ENCODE measurements at places on chromosomes 13 and 19. TPM values are rescaled to one million over a fixed set of nuclear protein-coding genes. Genes with fewer than 3 reads are reported as not detected.

Gene GPR180
- 21.5 TPM for total RNA-seq

Gene OR7C1
- not detected for total RNA-seq

Gene GRAMD1A
- total RNA-seq = 34.2 TPM

Gene CEBPG
- total RNA-seq = 28.9 TPM

Gene CSNK1G2
- 33.5 TPM for total RNA-seq

Gene SHFL
- total RNA-seq = 15.5 TPM

Gene CGB5
- not detected for total RNA-seq

Gene FOXA3
- total RNA-seq = not detected

Gene CEP89
- 13.9 TPM for total RNA-seq

DNA sequence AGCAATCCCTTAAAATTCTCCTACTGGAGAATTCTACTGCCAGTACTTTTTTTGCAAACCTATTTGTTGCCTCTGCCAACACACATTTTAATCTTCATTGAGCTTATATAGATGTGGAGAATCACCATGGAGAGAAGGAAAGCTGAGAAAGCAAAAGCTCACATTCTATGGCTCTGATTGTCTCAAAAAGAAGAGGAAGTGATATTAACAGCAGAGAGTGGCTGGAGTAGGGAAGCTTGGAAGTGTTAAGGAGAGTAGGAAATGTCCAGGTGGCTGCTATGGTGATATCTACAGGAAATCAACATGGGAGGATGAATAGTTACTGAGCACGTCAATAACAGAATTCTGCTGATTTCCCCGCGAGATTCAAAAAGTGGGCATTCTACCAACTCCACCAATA lies 78.8 kb upstream of the TDRD3 start:
- DNase-seq = no peak

- DNase-seq = no peak
These were observed 883 bp downstream of the ZNF441 start for GRCh38 chr19:11767633-11768133.

- no peak for DNase-seq
These were observed 15.2 kb upstream of the ZNF543 start for GRCh38 chr19:57305056-57305455.

DNA sequence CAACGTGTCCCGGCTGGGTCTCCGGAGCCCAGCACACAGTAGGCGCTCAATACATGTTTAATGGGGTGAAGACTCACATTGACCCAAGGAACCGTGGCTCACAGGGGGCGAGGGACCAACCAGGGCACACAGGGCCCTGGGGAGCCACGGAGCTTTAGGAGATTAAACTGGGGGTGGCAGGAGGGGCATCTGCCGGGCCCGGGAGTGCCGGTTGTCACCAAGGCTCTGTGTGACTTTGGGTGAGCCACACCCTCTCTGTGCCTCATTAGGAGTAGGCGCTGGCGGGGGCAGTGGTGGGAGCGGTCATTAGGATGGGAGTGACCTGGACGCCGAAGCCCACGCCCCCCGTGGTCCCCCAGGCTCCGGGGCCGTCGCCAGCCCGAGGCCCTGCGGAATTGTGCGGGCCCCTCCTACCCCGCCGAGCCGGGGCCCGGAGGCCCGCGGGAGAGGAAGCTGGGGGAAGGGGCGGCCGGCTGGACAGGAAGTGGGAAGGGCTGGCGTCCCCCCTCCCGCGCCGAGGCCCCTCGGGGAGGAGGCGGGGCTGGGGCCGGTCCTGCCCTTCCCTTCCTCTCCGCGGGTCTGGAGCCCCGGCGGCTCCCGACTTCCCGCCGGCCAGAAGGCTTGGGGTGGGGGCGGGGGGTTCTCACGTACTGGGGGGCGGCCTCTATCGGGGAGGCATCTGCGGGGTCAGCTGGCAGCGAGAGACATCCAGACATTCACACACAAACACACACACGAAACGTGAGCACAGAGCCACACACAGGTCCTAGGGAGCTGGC lies 1.8 kb upstream of the SSBP4 start:
- peak; percentile 71 for DNase-seq

DNA sequence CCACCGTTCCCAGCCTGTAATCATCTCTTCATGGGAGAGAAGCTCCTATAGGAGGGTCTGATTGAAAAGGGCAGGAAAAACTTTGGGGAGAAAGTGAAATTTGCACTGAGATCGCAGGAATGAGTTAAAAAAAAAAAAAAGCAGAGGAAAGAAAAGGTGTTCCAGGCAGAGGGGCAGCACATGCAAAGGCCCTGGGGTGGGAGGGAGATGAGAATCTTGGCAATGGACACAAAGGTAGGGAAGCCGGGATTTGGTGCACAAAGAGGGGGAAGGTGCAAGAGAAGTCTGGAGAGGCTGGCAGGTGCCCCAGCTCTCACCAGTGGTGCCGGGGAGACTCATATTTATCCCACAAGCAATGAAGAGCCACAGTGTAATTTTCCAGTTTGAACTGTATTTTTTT lies 16.4 kb upstream of the GPR32 start:
- no peak for DNase-seq

DNA sequence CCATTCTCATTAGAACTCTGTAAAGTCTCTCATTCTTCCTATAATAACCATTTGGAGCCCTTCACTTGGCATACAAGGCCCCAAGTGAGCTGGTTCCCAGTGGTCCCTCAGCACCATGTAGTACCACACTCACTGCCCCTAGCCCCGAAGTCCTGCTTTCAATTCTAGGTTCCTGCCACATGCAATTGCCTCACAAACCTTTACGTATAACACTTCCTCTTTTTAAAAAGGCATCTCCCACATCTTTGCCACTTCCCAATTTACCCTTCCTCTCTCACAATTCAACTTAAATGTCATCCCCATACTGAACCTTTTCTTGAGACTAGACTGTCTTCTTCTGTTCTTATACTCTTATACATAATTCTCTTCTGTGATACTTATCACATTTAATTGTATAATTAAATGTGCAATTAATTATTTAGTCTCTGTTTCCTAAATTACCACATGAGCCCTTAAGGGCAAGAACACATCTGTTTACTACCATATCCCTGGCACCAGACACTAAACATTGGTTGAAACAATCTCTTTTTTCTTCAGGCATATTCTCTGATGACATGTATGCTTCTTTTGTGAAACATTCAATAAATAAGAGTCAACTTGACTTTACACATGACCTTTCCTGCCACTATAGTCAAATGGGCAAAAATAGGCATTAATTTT lies 304.0 kb downstream of the SPRY2 start:
- DNase-seq = no peak

- no peak for DNase-seq
These were observed 140.7 kb downstream of the TM9SF2 start for GRCh38 chr13:99642006-99642405.

- DNase-seq = no peak
These were observed 506 bp upstream of the MRPL34 start for GRCh38 chr19:17305216-17305516.

- DNase-seq = no peak
These were observed 109.5 kb upstream of the FNDC3A start for GRCh38 chr13:48866249-48866648.

- no peak for DNase-seq
These were observed 1238.9 kb downstream of the UQCRFS1 start for GRCh38 chr19:27974082-27974513.

DNA sequence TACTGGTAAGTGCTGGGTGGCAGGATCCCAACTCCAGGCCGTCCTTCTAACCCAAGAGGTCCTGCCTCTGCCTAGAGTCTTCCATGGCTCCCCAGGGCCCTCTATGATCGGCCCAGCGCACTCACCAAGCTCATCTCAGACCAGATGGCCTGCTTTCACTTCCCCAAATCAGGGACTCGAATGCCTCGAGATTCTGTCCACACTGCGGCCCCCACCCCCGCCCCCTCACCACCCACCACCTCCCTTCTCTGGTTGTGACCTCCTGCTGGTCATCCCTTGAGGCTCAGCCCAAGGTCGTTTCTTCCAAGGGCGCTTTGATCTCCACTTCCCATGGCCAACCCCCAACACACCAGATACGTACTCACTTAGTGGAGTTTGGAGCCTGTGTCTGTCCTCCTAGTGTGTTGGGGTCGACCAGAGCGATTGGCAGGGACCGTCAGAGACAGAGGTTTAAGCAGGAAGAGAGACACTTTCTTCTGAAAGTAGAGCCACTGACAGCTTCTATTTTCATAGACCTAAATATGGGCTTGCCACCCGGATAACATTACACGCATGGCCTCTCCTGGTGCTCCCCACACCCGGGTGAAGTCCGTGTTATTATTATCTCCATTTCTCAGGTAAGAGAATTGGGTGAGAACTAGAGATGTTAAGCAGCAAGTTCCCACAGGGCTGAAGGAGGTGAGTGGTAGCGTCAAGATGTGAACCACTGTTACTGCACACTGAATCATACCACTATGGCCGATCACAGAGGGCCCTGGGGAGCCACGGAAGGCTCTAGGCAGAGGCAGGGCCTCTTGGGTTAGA lies at the start of gene FCER2:
Gene FCER2 (minus strand): TSS at position 478 of the 804 bp plus-strand sequence. CDS start 2,371 bp downstream, outside the sequence.
- DNase-seq = no peak

- DNase-seq = no peak
These were observed 38.7 kb upstream of the TPM4 start for GRCh38 chr19:16037424-16038195.

DNA sequence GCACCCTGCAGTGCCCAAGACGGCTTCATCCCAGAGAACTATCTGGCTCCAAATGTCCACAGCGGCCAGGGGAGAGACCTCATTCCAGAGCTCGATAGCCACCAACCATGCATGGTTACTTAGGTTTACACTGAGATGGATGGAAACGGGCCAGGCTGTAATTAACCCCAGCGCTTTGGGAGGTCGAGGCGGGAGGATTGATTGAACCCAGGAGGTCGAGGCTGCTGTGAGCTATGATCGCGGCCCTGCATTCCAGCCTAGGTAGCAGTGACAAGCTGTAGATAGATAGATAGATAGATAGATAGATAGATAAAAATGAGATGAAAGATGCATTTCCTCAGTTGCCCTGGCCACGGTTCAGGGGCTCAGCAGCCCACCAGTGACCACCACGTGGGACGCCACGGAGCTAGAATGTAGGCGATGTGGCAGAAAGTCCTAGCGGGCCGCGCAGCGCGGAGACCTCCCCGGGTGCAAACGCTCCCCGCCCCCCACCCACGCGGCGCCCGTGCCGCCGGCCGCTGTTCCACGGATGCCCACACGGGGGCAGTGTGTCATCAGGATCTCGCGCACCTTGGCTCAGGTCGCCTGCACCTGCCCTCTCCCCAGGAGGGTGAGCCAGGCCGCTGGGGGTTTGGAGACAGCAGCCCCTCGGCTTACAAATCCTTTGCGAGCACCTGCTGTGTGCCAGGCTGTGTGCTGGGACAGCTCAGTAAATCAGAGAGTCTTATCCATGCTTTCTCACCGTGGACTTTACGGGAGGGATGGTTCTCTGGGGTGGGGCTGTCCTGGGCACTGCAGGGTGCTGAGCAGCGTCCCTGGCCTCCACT lies 13.5 kb upstream of the TLE5 start:
- DNase-seq = no peak

- DNase-seq = no peak
These were observed 20.8 kb downstream of the RASA3 start for GRCh38 chr13:114111577-114111976.

DNA sequence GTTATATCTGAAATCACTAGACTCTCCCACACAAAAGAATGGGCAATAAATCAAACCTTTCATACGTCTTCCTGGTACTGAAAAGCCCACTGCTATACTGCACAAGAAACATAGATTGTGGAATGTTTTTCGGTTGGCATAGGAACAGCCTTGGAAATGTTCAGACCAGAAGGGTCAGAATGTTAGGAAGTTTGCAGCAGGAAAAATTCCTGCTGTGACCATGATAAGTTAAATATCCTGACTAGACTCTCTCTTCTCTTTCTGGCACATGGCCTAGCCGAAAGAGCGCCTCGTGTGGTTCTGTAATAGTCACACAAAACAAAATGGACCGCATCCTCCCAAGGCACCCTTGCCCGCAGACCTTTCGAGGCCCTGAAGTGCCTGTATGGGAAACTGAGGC lies 427.2 kb downstream of the COG6 start:
- DNase-seq = no peak

GRCh38 chr13:80599765-80600164 lies 258.8 kb upstream of the SPRY2 start:
- DNase-seq = no peak

- no peak for DNase-seq
These were observed 222.6 kb upstream of the MAB21L1 start for GRCh38 chr13:35698911-35699576.

GRCh38 chr13:26721251-26722121 lies 39.1 kb downstream of the GPR12 start:
- DNase-seq = no peak

DNA sequence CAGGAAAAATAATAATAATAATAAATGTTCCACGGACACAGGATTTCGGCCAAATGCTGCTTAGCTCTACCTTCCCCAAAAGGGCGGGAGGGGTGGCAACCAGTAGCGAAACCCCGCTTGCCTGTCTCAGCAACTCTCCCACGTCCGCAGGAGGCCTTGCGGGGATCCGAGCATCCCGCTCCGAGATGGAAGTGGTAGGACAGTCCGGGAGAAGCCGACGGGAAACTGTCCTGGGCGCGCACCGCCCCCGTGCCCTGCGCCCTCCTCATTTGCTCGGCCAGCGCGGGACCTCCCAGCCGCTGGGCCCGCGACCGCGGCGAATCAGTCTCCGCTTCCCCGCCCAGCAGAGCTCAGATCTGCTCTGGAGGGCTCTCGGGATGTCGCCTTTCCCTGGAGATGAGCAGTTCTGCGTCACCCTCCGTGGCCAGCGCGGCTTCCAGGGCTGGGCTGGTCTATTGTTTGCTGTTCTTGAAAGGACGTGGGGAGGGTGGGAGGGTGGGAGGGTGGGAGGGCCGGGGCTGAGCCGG lies 48.9 kb upstream of the PABPC3 start:
- no peak for DNase-seq

DNA sequence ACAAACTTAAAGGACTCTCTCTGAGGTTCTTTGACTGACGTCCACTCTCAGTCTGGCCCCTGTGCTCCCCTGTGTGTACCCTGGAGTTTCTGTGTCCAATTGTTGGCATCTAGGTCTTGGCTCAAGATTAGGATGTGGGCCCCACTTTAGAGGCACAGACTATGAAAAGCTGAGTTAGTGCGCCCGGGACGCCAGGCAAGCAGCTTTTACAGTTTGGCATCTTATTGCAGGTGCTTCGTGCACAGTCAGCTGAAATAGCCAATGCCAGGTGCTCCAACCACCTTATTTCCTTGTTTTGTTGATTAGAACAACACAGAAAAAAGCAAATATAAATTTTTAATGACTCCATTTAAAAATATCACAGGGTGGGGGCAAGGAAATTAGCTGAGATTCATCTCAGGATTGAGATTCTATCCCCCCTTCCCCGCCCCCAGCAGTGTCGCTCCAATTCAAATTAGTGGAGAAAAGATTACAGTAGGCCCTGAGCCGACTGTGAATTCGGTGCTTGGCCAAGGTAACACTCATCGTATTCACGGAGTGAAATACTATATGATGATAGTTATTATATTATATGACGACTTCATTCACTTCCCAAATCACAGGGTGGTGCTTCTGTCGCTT lies 4.3 kb downstream of the SOX1 start:
- DNase-seq = no peak
